ENCODE measurements at places on chromosomes 5 and 9.

DNA sequence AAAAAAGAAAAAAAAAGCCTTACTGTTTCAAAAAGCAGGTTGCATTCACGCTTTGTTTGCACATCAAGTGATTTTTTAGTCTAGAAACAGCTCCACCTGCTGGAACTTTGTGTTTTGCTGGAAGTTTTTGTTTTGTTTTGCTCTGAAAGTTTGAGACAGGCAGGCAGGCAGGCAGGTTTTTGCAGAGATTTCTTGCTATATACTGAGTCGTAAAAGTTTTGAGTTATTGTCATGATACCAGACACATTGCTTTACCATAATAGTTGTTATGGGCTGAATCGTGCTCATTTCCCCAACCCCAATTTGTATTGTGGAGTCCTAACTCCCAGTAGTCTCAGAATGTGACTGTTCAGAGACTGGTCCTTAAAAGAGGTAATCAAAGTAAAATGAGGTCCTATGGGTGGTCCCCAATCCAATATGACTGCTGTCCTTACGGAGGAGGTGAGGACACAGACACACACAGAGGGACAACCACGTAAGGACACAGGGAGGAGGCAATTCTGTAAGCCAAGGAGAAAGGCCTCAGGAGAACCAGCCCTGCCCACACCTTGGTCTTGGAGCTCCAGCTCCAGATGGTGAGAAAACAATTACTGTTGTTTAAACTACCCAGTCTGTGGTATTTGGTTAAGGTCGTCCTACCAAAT, 20.9 kb downstream of the OR2Y1 start:
- no peak for DNase-seq

- no peak for DNase-seq
Observed at GRCh38 chr5:132473019-132473531, 17.5 kb downstream of the IRF1 start.

- DNase-seq, result no peak
Observed at GRCh38 chr5:140273401-140273877, 29.5 kb downstream of the PFDN1 start.

DNA sequence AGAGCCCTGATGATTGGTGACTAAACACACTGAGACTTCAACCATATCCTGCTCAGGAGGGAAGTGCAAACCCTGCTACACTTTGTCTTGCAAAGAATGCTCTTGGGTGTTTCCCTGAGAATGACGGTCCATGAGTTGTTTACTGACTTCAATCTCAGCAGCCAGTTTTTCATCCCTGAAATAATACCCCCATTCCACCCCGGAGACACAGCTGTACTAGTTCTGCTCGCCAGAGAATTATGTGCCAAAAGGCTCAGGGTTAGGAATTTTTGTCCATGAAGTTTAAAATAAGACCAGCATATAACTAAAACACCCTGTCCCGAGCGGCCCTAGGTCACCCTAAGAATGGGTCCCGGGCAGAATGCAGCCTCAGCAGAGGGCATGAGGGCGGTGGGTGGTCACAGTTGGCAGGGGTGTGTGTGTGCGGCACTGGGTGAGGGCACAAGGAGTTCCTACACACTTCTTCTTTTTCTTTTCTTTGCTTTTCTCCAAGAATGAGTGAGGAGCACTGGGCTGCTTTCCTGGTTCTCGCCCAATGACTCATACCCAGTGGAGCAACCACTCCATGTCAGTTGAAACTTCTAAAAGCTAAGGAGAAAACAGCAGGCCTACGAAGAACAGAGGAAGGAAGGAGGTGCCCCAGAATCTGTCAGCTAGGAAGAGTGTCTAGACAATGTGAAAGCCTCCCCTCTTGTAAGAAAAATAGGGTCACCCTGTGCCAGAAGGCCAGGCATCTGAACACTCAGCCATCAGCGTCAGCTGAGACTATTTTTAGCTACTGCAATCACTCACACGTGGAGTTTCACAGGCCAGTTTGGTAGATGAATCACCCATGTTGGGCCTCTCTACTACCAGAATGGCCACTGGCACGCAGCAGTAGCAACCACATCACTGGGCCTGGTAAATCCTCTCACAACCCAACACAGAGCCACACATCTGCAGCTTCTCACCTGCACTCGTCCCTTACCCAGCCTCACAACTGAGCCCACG, 105.9 kb downstream of the DPYSL3 start:
- DNase-seq, result no peak

GRCh38 chr9:96363175-96363967, 20.1 kb downstream of the SLC35D2 start:
- no peak for DNase-seq

DNA sequence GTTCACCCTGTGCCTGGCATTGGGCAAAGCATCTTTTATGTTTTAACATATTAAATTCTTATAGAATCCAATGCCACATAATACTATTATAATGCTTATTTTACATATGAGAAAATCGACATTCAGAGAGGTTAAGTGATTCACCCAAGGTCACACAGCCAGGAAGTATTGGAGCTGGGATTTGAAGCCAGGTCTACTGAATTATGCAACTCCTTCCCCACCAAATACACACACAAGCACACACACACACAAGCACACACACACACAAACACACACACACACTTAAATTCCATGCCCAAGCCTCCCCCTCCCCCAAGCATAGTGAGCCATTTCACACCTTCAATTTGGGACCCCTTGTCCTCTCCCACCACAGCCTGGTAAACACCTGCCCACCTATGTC, 37.4 kb downstream of the UBE2QL1 start:
- DNase-seq, result no peak

DNA sequence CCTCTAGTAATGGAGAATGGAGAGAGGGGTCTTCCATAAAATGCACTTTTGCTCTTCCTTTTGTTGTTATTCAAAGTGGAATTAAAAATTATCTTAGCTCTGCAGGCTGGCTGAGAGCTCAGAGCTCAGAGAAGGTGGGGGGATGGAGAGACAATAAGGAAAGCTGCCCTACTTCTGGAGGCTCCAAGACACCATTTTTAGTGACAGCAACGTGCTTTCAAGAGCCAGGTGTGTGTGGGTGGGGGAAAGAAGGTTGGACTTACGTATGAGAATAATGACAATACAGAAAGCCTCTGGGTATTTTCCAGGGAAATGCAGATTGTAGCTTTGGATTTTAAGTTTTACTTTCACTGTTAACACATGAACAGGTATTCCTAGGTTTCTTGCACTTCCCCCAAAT, 173.9 kb downstream of the TRPM3 start:
- no peak for DNase-seq

DNA sequence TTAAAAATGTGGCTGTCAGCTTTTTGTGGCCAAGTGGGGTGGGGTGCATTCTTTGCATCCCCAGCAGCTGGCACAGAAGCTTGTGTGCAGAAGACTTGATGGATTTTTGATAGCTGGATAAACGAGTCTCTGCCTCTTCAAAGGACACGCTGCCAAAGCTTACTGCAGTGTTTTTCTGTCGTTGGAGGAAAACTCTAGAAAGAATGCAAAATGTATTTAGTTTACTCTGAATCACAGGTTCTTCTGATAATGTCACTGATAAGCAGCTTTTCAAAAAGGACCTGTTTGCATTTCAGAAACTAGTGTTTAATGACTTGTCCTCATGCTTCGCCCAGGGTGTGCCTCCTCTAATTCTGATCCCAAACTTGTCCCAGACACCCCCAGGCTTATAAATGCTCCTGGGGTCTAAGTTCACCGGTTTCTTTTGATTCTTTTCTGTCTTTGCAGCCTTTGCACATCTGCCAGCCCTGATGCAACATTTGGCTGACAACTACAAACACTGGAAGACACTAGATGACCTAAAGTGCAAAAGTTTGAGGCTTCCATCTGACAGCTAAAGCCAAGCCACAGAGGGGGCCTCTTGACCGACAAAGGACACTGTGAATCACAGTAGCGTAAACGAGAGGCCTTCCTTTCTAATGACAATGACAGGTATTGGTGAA, 66.0 kb downstream of the WDR41 start:
- DNase-seq, result no peak

GRCh38 chr9:70472268-70473249, 58.1 kb upstream of the KLF9 start:
- DNase-seq, result no peak

DNA sequence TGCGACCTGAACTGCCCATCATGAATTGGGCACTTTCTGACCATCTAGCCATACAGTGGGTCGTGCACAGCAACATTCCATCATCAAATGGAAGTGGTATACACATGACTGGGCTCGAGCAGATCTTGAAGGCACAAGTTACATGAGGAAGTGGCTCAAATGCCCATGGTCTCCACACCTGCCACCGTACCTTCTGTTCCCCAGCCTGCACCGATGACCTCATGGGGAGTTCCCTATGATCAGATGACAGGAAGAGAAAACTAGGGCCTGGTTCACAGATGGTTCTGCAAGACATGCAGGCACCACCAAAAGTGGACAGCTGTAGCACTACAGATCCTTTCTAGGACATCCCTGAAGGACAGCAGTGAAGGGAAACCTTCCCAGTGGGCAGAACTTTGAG, 21.8 kb downstream of the MTMR12 start:
- DNase-seq, result no peak

GRCh38 chr9:4827224-4827623, 34.5 kb downstream of the RCL1 start:
- DNase-seq, result no peak

- no peak for DNase-seq
Observed at GRCh38 chr9:38523121-38523520, 97.3 kb downstream of the ANKRD18A start.

- no peak for DNase-seq
Observed at GRCh38 chr5:181042722-181043121, 2.7 kb downstream of the BTNL9 start.

DNA sequence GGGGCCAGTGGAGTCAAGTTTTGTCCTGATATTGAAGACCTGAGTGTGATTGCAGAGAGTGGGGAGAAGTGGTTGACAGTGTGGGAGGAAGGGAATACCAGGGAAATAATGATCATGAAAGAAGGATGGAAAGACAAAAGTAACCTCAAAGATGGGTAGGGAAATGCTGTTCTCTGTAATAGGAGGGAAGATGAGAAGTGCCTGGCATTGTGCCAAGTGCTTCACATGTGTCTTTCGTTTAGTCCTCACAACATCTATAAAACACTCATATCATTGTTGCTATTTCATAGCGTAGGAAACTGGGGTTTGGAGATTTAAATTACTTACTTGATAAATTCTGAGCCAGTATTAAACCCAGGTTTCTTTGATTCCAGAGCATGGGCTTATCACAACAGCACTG, 472.3 kb downstream of the LRRC70 start:
- DNase-seq, result no peak

GRCh38 chr9:116704470-116704869, 17.4 kb downstream of the TRIM32 start:
- DNase-seq, result no peak

DNA sequence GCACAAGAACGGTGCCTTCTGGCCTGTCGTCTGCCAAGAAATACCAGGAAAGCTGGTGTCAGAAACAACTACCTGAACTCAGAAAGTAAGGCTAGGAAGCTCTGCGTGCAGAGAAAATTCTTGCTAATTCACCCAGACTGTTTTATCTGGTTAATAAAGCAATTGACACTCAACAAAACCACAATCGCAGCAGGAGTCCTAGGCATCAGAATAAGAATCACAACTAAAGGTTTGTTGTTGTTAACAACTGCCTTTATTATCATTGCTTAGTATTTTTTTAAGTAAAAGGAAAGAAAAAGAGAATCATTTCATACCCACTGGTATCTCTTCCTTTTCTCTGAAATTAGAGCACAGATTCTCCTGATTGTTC, 3.9 kb upstream of the ISL1 start:
- DNase-seq, result no peak

DNA sequence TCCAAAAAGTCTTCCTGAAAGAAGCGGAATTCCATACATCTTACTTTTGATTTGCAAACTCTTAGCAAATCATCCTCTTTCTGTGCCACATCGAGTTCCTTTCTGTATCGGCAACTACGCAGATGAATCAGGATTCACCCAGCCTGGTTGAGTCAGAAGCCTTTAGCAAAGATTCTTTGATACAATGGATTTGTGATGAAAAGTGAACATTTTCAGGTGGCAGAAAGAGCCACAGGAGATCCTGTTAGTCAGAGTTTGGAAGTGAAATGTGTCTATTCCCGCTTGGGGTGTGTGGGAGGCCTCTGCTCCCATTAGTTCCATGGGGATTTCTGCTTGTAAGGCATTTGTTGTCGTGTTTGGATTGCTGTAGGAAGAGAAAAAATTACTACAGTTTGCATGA, 351.8 kb upstream of the WWC1 start:
- no peak for DNase-seq

Data from GM12892 (cell line).